ENCODE measurements at places on chromosomes 4 and X. TPM values are rescaled to one million over a fixed set of nuclear protein-coding genes. Genes with fewer than 3 reads are reported as not detected.
A peak's percentile ranks its signal among the peaks of the same experiment; 100 is the strongest.

- H3K27ac ChIP-seq: no peak overlapping the region
- H3K4me3 ChIP-seq: no peak overlapping the region
- H3K27me3 ChIP-seq: peaks cover 10% of the 10 kb centered on the region
- H3K4me1 ChIP-seq: no peaks in the 10 kb centered on the region
- no peaks in the 10 kb centered on the region for H3K36me3 ChIP-seq
Observed at GRCh38 chrX:3066555-3066954, 25.3 kb downstream of the ARSF start.

The EDA gene
- 0.08 TPM for total RNA-seq

The HOPX gene
- 281 TPM for total RNA-seq

The C4orf50 gene
- total RNA-seq: 6.9 TPM

The ZFYVE28 gene
- total RNA-seq: 13.8 TPM

DNA sequence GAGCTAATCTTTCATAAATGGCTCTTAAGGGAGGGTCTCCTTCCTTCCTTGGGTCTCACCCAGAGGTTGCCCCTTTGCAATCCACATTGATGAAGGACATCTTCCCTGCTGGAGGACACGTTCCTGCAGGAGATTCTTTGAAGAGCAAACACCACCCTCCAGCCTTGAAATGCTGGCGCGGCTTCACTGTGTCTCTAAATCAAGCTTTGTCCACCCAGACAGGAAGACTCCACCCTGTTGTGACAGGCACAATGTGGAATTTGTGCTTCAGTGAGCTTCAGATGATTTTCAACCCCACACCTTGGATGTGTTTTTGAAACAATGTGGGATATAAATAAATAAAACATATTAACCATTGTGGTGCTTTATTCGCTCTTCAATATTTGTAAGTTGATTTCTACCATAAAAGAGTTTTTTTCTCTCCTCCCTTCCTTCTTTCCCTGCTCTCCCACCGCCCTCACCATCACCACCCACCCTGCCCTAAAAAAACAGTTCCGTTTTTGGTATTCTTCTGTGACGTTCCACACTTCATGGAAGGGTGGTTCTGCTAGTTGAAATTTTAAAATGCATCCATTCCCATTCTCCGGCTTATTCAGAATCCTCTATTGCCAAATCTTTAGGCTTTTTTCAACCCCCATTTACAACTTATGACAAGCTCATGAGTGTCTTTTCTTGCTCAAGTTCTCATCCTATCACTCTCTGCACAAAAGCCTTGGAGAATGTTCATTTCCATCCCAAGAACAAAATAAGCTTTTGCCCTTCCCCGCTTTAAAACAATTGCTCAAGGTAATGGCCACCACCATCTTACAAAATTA is 264.3 kb downstream of the RAPGEF2 start:
- peaks cover 4% of the 10 kb centered on the region for H3K36me3 ChIP-seq
- H3K4me3 ChIP-seq: no peak overlapping the region
- H3K27ac ChIP-seq: no peak overlapping the region
- DNase-seq: no peak
- H3K27me3 ChIP-seq: peaks cover 21% of the 10 kb centered on the region
- no peaks in the 10 kb centered on the region for H3K4me1 ChIP-seq

DNA sequence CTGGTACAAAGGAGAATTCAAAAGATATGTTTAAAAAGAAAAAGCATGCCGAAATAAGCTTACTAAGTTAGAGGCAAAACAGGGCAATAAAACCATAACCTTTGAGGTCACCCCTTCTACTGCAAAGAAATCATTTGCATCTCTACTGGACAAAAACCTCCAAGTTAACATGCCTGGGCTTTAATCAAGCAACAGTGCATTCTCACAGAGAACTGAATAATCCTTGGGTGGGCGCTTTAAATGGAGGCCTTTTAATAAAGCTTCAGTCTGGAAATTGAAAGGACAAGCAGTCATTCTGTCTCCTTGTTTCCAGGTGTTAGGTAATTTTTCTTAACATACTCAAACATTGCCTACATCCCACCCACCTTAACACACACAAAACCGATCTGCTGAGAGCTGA is 34.6 kb upstream of the SMS start:
- H3K4me1 ChIP-seq: no peaks in the 10 kb centered on the region
- H3K4me3 ChIP-seq: no peak overlapping the region
- no peak overlapping the region for H3K27ac ChIP-seq
- H3K27me3 ChIP-seq: no peaks in the 10 kb centered on the region
- no peaks in the 10 kb centered on the region for H3K36me3 ChIP-seq
- no peak for DNase-seq

DNA sequence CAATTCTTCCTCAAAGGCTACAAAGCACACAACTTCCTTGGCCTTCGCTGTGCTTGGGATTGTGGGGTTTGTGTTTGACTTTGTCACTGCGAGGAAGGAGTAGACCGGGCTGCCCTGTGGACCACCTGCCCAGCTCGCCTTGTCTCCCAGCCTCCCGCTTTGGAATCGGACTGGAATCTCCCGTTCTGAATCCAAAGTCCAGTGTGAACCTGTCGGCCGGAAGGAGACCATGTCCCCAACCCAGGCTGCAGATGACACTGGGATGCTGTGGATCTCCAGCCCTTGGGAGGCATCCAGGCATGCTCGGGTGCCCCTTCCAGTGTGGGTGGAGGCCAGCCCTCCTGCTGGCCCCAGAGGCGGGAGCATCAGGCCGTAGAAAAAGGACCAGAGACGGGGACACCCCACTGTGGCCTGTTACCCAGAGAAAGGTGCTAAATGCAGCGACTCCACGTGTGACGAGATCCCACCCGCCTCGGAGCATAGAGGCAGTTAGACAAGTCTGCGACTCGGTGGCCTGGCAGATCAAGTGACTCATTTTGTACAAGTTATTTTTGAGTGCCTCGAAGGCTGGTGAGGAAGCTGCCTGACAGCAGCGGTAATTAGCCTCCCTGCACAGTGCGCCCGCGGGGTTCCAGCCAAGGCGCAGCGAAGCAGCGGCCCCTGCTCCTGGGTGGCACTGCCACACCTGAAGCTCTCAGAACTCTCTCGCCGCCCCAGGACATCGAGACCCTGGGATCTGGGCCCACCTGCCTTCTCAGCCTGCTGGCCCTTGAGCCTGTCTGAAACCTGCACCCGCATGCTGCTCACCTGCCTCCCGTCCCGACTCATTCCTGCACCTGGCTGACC is 57.5 kb downstream of the ADRA2C start:
- peaks cover 29% of the 10 kb centered on the region for H3K27me3 ChIP-seq
- no peaks in the 10 kb centered on the region for H3K36me3 ChIP-seq
- H3K27ac ChIP-seq: no peak overlapping the region
- no peaks in the 10 kb centered on the region for H3K4me1 ChIP-seq

- DNase-seq: no peak
- H3K36me3 ChIP-seq: no peaks in the 10 kb centered on the region
- no peak overlapping the region for H3K27ac ChIP-seq
- H3K27me3 ChIP-seq: peaks cover 25% of the 10 kb centered on the region
- H3K4me3 ChIP-seq: peak overlapping the region; percentile 6
Observed at GRCh38 chr4:785332-786073, 40.4 kb downstream of the CPLX1 start.

GRCh38 chr4:125985856-125986255 is 671.1 kb downstream of the FAT4 start:
- H3K27ac ChIP-seq: no peak overlapping the region
- no peaks in the 10 kb centered on the region for H3K4me1 ChIP-seq
- H3K27me3 ChIP-seq: no peaks in the 10 kb centered on the region
- H3K4me3 ChIP-seq: no peak overlapping the region
- no peak for DNase-seq

DNA sequence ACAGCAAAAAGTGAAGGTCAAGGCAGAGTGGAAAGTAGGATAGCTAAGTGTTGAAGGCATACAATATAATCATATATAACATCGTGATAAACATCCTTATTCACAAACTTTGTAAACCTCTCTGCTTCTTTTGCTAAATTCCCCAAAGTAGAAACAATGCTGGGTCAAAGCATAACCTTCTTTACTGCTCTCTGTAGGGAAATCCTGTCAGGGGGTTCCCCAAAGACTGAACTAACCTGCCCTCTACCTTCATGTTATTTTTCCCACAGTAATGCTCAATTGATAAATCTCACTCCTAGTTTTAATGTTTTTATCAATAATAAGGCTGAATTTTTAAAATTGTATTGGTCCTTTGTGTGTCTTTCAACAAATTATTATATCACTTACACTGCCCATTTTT is 55.7 kb downstream of the DCHS2 start:
- no peaks in the 10 kb centered on the region for H3K36me3 ChIP-seq
- DNase-seq: no peak
- H3K27ac ChIP-seq: no peak overlapping the region
- H3K27me3 ChIP-seq: peaks cover 6% of the 10 kb centered on the region

Data from natural killer cell treated with Interleukin-12 subunit alpha and Interleukin-12 subunit beta and Interleukin-15 and Interleukin-18, amount 100 ng/mL, for 72 hours (primary cell).